ENCODE measurements at places on chromosomes 5 and 9.
A peak's percentile ranks its signal among the peaks of the same experiment; 100 is the strongest.

- peak; percentile 44 for DNase-seq
Observed at GRCh38 chr9:136312436-136312835, 8.5 kb upstream of the CCDC187 start.

GRCh38 chr5:137515238-137515637, 16.1 kb upstream of the SPOCK1 start:
- no peak for DNase-seq

DNA sequence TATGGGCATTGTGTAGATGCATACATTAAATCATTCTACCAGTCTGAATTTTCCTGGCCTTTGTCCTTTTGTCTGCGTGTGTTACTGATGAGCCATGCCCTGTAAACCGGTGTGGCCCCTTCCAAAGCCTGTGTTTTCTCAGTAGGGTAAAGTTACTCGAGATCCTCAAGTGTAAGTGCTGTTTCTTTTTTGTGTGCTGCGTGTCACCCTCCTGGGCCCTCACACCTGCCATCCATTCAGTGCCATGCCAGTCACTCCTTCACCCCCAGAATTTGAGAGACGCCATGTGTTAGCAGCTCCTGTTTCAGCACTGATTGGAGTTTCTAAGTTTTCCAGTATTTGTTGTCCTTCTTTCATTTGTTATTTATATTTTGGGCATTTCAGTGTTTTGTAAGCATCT, 288.2 kb downstream of the FANCC start:
- no peak for DNase-seq

GRCh38 chr5:57445705-57446037, 36.9 kb downstream of the ACTBL2 start:
- no peak for DNase-seq

GRCh38 chr9:83707518-83707767, 315 bp downstream of the UBQLN1 start:
- DNase-seq = peak; percentile 81

DNA sequence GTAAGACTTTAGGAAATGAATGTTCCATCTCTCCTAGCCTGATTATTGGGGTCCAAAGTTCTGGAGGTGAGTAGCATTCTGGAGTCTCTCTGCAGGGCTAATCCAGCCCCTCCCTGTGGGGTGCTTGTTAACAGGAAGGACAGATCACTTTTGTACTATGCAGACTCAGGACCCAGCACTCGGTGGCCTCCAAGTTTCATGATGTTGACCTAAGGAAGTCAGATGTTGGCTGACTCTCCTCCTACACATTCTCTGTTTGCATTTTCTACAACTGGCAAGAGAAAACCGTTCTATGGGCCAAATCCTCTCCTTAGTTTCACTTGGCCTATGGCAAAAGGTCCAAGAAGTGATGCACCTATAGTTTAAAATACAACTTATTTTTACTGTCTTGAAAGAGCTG, 5.5 kb upstream of the PDE8B start:
- DNase-seq = no peak

GRCh38 chr5:74400067-74400466, 240.5 kb downstream of the ENC1 start:
- no peak for DNase-seq

- no peak for DNase-seq
Observed at GRCh38 chr5:11357928-11358327, 546.3 kb downstream of the CTNND2 start.

GRCh38 chr5:133848341-133848811, 120.0 kb downstream of the C5orf15 start:
- peak; percentile 71 for DNase-seq

- peak; percentile 37 for DNase-seq
Observed at GRCh38 chr5:58940446-58940845, 357.6 kb downstream of the RAB3C start.

GRCh38 chr5:131302506-131302905, 38.7 kb downstream of the CDC42SE2 start:
- DNase-seq = no peak

DNA sequence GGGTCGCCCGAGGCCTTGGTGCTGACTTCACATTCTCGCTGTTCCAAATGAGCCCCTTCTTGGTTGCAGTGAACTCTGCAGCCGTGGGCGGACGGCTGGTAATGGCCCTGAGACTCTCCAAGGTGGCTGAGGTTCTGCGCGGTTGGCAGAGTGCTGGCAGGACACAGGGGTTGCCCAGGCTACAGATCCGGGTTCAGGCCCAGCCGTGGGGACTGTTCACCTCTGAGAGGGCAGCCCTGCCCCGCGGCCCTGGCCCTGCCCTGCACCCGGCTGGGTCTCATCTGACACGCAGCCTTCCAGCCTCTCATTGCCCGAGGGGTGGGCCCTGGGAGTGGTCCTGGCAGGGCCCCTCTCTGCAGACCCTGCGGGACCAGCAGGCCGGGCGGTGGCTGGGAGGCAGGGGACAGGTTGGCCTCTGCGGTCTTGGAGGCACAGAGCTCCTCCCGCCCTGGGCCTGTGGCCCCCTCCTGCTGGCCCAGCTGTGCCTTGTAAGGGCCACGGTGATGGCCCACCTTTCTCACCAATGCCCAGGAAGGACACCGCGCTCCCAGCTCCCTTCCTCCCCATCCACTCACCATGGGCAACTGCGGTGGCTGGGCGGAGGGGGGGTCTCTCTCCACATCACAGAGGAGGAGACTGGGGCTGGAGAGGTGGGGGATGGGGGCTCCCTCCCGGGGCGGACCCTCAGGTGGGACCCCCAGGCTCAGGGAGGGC, 51.6 kb downstream of the AHRR start:
- peak; percentile 70 for DNase-seq

- no peak for DNase-seq
Observed at GRCh38 chr5:147169901-147170300, 64.9 kb upstream of the STK32A start.

DNA sequence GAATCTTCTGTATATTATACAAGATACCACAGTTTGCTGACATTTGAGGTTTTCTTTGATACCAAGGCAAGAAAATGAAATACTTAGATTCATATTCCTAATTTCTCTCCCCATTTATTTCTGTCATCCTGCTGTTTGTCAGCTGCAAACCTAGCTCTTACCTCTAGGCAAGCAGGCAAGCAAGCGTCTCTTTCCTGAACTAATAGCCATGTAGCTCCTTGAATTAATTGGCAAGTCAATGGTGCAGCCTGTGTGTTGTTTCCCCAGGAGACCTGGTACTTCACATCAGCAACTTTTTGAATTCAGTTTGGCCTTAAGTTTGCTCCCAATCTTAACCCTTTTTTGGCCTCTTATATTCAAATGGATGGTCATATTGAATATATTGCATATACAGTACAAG, 573.6 kb upstream of the ARRDC3 start:
- DNase-seq = no peak

DNA sequence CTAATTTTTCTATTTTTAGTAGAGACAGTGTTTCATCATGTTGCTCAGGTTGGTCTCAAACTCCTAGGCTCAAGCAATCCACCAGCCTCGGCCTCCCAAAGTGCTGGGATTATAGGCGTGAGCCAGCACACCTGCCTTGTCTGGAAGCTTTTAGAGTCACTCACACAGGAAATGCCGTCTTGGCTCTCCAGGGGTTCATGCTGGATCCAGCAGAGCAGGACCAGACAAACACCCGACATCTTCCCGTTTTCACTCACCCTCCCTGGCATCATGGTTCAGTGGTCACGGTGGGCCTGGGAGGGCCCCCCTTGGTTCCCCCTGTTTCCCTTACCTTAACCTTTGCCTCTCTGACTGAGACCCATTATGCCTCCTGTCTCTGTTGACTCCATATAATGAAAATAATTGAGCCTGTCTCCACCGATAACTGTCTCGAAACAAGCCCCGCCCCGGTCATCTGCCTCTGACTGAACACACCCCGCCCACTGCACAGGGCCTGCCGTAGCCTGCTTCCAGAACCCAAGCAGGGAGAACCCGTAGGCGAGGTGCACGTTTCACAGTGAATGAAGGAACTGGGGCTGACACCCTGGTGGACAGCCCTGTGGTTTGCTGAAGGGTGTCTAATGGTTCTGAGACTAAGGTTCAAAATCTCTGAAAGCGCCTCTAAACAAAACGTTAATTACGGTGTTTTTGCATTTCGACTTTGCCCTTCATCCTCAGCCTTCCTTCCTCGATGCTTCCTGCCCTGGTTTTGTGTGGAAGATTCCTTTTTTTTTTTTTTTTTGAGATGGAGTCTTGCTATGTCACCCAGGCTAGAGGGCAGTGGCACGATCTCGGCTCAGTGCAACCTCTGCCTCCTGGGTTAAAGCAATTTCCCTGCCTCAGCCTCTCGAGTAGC, 39.7 kb upstream of the SPRY4 start:
- DNase-seq = no peak

DNA sequence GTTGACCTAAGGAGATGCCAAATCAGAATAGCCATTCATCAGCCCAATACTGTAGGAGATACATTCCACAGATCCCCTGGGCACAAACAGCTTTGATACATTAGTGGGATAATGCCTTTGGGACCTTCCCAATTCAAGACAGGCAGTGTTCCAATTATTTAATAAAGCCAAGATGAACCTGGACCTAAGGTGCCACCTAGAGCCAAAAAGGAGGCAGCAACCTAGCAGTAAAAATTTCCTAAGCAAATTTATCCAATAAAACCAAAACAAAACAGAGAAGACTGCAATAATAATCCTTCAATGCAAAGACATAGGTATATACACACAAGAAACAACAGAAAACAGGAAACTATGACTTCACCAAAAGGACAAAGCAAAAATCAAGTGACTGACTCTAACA, 253.0 kb downstream of the HINT1 start:
- DNase-seq = no peak

DNA sequence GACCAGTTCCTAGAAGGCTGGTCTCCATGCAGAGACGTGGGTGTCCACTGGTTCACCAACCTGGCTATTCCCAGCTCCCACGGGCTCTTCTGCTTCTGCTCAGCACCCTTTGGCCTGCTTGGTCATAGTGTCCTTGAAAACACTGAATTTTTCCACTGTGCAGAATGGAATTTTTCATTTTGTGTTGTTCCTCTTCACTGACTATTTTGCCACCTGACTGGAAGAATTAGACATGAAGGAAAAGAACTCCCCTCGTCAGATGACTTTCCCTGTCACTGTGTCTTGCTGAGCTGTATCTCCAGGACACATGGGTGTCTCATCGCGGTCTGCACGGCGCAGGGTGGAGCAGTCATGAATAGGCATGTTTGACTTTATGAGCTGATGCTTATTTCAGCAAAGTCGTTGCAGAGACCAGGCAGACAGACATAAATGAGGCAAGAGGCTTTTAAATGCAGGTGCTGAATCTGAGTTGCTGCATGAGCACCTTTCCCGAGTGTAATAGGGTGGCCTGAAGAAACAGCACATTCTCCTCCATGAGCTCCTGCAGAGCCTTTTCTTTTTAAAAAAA, 50.2 kb upstream of the SEMA4D start:
- no peak for DNase-seq

GRCh38 chr5:74396913-74397622, 243.5 kb downstream of the ENC1 start:
- DNase-seq = no peak

DNA sequence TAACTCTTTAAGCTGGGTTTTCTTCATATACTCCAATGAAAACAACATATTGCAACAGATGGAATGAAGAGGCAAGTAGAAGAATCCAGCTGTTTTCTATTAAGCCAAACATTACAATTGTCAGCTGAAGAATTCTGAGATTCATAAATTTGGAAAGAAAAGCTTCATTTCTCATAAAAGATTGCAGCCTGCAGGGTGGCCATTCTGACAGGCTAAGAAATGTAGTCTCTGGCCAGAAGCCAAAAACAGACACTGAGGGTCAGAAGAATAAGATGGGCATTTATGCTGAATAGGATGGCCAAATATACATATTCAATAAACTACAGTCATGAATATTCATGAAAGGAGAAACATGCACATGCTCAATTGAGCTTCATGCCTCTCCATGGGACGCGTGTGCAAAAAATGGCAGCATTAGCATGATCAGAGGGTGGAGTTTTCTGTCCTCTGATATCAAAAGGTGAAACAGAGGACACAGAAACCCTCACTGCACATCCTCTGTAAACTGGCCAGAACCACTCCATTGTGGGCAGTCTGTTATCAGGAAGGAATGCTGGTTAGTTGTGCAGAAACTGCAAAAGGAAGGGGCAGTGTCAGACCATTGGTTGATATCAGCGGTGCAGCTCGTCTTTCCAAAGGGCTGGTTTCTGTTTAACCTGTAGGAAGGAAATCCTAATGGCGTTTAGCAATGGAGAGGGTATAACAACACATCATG, 50.2 kb downstream of the FXN start:
- peak; percentile 4 for DNase-seq

- no peak for DNase-seq
Observed at GRCh38 chr5:121430538-121430937, 421.1 kb upstream of the FTMT start.

DNA sequence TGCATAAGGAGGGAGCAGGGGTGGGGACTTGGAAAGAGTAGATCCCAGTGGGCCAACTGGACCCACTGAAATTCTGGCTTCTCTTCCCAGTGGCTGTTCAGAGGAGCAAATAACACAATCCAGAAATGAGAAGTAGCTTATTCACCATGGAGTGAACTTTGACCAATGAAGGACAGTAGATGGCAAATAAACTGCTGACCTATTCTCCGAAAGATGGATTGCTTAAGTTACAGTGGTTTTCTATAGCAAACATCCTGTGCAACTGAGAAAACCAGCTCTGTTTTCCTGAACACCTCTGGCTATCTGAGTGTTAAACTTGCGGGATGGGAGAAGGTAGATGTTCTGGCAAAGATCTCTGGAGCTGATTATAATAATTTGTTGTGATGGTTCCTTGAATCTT, 325.1 kb downstream of the SPATA31D1 start:
- no peak for DNase-seq

DNA sequence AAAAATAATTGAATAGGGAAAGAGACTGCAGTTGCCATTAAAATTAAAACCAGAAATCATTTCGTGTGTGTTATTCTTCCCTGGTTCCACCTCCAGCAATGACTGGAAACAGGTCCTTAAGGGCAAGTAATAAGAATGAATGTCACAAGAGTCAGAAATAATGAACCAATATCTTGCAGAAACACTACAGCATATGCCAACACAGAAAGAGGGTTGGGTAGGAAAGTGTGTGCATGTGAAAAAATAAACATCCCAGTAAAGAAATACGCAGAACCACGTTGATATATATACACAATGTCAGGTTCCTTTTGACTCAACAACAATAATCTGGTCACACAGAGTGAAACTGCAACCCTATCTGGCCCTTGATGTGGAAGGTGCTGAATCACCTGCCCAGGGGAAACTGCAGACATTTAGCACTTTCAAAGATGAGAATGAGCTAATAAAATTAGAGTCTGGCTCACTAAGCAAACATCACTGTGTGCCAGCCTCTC, 15.0 kb downstream of the HMHB1 start:
- peak; percentile 69 for DNase-seq

GRCh38 chr5:74679966-74680365, 5.1 kb upstream of the HEXB start:
- peak; percentile 38 for DNase-seq

- DNase-seq = no peak
Observed at GRCh38 chr5:171598641-171599152, 179.2 kb downstream of the FGF18 start.

DNA sequence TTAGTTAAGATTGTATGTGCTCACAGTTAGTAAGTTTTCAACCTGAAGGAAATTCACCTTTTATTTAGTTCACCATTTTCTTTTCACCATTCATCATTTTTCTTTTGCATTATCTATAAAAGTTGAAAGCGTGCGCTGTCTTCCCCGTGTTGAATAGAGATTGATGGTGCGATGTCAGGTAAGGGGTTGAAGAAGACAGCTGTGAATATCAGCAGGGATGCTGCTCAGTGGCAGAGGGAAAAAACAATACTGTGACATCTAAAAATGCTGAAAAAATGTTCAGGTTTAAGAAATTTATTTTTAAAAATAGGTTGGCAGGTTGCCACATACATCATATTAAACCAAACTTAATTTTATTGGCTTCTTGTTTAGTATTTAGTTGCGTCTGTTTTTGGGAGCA, 815.0 kb downstream of the DTWD2 start:
- DNase-seq = no peak

Data from M059J (cell line).